Chondrocyte (in vitro differentiated cells): ENCODE measurements at places on chromosomes 7 and 10. TPM values are rescaled to one million over a fixed set of nuclear protein-coding genes. Genes with fewer than 3 reads are reported as not detected.
A peak's percentile ranks its signal among the peaks of the same experiment; 100 is the strongest.

DNA sequence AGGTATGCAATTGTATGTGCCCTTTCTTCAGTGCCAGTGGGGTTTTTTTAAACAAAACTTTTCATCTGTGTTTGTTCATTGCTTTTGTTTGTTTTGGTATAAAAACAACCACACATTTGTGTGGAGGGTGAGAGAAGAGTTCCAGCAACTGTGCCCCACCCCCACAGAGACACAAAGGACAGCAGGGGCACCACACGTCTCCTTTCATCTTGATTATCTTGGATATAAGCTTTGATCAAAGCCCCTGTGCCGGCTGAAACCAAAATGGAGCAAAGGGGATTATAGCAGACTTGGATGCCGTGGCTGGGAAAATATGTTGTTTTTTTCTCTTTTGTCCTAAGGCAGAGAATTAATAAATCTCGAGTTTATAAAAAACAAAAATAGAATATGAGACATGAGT lies 111.8 kb upstream of the RSU1 start:
- DNase-seq = no peak

FAM180A gene
- 0.27 to 1.4 TPM (median 0.31 TPM) in 3 replicates for total RNA-seq

DNA sequence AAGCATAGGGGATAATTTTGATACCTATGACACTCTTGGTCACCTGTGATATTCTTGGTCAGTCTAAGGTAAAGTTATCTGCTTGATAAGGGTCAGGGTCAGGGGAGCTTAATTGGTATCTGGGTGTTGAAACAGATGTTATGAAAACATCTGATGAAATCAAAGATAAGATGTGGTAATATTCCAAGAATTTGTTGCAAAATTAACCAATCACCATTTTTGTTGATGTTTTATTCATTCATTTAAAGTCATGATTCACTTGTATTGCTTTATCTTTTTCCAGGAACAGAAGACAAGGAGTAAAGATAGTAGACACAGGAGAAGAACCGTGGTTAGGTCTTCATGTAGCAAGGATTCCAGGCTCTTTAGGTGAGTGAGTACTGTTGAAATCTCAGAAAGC lies 103.1 kb downstream of the SEMA3C start:
- DNase-seq = no peak

DNA sequence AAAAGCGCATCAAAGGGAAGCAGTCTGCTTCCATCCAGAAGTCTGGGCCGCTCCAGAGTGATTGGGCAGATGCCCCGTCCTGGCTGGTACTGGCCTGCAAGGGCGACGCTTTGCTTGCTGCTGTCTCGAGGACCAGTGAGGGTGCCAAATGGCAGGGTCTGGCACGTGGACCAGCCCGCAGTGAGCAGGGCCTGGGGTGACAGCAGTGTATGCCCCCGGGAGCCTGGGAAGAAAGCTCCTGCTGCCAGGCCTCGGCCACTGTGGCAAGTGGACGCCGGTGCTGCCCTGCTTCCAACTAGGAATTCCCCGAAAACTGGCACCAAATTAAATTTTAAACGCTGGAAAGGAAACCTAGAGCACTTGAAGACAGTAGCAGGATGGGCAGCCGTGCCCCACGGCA lies 357.0 kb upstream of the MKI67 start:
- DNase-seq = peak; percentile 79

NACAD gene
- 12.4 to 21.9 TPM (median 19.0 TPM) in 3 replicates for total RNA-seq
